Left kidney (tissue), 8 donors: ENCODE measurements at places on chromosomes 1 and 21. TPM values are rescaled to one million over a fixed set of nuclear protein-coding genes. Genes with fewer than 3 reads are reported as not detected.

- DNase-seq: no peak
These were observed 23.5 kb upstream of the CR2 start for GRCh38 chr1:207430602-207431001.

GRCh38 chr21:44535963-44536362 lies 4.0 kb downstream of the KRTAP10-1 start:
- no peak for DNase-seq

DNA sequence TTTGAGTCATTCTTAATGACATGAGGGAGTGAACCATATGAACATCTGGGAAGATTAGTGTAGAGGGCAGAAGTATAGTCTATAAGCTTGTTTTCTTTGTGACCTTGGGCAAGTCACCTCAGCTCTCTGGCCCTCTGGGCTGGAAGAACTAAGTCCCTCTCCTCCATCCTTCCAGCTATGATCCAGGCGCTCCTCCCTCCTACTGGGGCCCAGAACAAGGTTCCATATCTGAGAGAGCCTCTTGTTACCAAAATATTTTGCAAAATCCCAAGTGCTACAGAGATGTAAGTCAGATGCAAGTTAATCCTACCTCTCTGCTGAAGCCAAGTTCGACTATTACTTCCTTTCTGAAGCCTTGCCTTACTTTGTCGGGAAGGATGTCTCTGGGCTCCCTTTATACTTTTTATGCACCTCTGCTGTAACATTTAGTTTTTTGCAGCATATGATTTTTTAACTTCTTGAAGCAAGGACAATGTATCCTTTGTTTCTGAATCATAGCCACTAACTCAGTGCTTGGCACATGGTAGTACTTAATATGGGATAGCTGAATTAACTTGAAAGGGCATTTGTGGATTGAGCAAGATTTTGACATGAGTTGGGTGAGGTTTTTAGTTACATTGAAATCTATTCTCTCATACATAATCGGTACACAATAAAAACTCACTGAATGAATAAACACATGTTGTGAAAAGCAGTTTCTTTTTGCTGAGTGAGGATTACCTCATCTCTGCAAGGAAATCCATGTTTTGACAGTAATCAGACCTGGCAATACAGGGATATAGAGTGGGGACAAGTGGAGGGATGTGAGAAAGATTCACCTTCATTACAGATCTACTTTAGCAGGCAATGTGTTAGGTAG lies 54.7 kb upstream of the BEND5 start:
- DNase-seq: no peak

DNA sequence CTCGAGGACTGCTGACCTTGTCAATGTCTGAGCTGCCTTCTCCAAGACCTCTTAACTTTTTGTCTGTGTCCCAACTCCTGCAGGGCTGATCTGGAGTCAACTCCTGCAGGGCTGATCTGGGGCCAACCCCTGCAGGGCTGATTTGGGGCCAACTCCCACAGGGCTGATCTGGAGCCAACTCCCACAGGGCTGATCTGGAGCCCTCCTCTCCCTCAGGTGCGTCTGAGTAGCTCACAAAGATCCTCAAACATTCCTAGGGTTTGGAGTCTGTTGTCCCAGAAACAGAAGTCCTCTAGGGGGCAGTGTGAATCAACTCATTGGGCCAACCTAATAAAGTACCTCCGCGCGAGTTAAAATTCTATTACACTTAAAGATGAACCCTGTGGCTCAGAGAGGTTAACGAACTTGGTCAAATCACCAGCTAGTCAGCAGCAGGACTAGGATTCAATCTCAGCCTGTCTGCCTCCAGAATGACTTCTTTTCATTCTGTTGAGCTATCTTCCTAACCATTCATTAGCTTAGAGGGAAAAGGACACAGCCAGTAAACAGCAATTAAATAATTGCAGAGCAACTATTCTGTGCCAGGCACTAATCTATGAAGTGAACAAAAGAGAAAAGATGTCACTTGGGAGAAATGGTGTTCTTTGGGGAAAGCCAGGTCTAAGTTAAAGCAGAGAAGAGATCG lies 17.2 kb upstream of the RLF start:
- DNase-seq: peak; percentile 82

GRCh38 chr1:4612991-4613390 lies 41.4 kb upstream of the AJAP1 start:
- no peak for DNase-seq

- DNase-seq: no peak
These were observed 123.2 kb upstream of the TNFSF4 start for GRCh38 chr1:173330149-173330951.

DNA sequence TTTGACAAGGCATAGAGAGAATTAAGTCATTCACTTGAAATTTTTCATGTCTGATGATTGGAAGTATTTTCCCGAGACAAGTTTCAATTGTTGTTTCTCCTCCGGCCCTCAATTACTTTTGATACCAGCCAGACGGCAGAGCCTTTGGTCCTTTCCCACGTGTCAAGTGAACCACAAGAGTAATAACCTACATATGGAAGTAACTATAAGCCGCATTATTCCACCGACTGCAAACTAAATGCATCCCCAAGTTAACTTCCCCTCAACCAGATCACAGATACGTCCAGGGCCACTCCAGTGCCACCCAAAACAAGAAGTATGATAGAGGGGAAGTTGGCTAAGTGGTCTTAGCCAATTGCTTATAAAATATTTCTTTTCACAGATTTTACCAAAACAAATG lies 20.2 kb downstream of the COLGALT2 start:
- no peak for DNase-seq

DNA sequence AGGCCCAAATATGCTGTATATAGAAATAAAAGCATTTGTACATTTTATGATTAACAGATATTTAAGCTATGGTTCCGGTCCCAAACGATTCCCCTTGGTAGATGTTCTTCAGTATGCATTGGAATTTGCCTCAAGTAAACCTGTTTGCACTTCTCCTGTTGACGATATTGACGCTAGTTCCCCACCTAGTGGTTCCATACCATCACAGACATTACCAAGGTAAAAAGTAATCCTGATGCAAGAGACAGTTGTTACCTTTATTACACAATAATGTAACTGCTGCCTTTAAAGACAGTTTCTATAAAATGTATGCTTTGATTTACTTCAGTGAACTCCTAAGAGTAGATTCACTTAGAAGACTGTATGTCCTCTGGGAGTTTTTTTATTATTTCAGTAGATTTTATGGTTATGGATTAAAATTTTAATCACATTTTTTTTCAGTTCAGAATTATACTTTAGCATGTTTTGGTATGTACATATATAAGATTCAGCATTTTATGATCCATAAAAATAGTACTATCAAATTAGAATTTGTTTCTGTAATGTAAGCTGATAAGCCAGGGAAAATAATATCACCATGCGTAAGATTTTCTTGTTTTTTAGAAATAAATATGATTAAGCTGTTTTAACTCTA lies 96.5 kb downstream of the USP25 start:
- DNase-seq: peak; percentile 39

DNA sequence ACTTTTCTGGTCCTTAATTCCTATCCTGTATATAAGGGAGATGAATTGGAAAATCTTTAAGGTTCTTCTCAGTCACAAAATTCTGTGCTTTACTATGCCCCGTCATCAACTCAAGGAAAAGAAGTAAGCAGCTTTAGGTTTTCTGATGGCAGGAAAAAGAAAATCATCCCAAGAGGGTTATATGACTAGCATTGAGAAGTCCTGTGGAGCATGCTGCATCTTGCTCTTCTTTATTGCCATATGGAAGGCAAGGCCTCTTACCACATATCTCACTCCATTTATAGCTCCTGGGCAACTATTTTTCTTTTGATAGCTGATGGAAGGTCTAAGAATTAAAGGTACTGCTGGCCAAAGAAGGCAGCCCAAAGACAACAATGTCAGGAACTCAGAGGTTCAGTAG lies 552.5 kb downstream of the DPYD start:
- no peak for DNase-seq

GRCh38 chr1:241606544-241606943 lies 33.6 kb downstream of the CHML start:
- no peak for DNase-seq

- DNase-seq: no peak
These were observed 28.5 kb downstream of the HUNK start for GRCh38 chr21:31901315-31901714.

- DNase-seq: no peak
These were observed 29.6 kb upstream of the SFPQ start for GRCh38 chr1:35222322-35223083.

DNA sequence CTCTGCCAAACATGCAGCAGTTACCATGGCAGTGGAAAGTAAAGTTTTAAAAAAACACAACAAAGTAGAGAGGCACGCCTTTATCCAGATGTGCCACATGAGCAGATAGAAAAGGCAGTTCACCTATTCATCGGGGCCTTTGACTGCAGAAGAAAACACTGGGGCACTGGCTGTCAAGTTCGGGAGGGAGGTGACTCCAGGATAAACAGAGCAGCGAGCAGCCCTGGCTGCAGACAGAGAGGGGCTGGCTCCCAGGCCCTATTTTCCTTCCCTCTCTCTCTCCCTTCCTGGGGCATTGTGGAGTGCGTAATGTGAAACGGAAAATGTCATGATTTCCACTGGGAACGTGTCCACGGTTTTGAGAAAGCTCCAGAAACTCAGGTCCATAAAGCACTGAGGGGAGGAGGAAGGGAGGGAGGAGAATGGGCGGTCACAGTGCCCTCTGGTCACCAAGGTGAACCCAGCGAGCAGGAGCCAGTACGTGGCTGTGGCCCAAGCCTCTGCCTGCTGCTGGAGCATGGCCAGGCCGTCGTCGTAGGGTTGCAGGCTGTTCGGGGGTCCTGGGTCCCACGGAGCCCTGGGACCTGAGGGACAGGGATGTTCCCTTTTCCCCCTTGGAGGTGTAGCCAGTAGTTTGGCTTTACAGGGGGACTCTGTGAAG lies 114.7 kb upstream of the IRF2BP2 start:
- no peak for DNase-seq

DNA sequence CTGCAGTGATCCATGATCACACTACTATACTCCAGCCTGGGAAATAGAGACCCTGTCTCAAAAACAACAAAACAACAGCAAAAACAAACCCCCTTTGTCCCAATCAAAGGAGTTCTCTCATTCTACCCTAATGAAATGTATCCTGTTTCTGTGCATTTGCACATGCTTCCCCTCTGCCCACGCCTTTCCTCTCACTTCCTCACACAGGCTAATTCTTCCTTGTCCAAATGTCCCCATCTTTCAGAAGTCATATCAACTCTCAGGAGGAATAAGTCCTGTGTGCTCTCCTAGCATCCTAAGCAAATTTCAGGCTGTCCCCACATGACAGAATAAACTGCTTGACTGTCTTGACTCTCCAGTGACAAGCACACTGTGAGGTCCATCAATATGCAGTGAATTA lies 8.1 kb upstream of the ATP1B1 start:
- no peak for DNase-seq

- DNase-seq: no peak
These were observed 18.7 kb upstream of the CLDN8 start for GRCh38 chr21:30234643-30235042.

GRCh38 chr1:94803106-94803505 lies 17.1 kb upstream of the SLC44A3 start:
- DNase-seq: no peak

DNA sequence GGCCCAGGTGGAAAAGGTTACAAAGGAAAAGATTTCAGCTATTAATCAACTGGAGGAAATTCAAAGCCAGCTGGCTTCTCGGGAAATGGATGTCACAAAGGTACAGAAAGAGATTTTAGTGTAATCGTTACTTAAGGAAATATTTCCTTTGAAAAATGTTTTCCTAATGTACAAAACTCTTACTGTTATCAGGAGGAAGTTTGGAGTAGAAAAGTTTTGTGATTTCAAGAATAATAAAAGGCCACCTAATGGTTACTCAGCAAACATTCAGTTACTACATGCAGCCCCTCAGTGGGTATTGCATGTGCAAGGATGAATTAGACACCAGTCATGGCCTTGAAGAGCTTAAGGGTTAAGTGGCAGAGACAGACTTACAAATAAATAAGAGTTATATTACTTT lies 85.2 kb downstream of the SDCCAG8 start:
- DNase-seq: no peak

DNA sequence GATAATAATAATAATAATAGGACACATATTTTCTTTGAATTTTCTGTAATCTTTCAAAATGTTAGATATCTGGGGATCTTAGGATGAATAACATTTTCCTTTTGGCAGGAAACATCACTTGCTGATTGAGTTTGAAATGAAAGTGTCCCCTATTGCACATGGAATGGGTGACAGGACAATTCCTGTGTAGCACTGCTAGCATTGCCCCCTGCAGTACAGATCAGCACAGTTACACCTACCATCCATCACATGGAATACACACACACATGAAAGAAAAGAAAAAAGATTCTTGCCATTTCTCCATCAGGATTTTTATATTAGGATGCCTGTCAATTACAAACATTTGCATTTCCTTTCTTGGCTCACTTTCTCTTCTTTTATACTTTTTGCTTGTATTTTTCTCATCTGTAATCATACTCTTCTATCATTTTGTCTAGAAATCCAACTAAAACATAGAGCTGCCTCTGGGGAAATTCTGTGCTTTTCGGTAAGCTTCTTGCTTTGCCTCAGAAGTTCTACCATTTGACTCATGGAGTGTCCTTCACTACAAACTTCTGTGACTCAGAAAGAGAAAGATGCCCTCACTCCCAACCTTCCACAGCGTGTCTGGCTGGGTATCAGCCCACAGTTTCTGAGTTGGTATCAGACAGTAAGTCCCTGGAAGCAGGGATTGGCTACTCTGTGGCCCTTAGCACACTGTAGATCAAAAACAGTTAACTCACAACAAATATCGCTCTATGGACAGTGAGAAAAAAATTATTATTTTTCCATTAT lies 641.2 kb downstream of the PTPRC start:
- no peak for DNase-seq

GRCh38 chr1:77392486-77392885 lies 110.7 kb downstream of the AK5 start:
- no peak for DNase-seq

DNA sequence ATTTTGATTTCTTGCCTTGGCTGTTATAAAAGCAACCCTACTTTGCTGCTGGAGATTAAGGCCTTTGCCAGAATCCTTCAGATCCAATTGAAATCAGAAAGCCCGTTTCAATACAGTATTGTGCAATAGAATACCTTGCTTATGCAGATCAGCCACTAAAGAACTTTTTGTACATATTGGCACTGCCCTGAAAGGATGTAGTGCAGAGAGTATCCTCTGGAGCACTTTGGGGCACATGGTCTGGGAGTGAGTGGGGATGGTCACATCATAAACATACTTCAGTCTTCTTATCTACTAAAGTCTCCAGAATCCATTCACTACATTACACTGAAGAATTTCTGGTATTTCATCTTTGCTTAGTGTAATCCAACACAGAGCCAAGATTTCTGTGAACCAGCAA lies 189.0 kb downstream of the CENPF start:
- DNase-seq: no peak

GRCh38 chr1:221910222-221910621 lies 168.3 kb upstream of the DUSP10 start:
- no peak for DNase-seq

GRCh38 chr1:11308699-11309224 lies 35.8 kb downstream of the UBIAD1 start:
- DNase-seq: no peak

Gene PPP1R15B
- polyA plus RNA-seq: 44.1 TPM

Gene PADI2
- 2.7 TPM for polyA plus RNA-seq

Gene INAVA
- 33.8 TPM for polyA plus RNA-seq

Gene IPP
- 34.1 TPM for polyA plus RNA-seq

Gene BATF3
- polyA plus RNA-seq: 0.88 TPM

Gene OLFML3
- polyA plus RNA-seq: 131 TPM

Gene HRNR
- 1.0 TPM for polyA plus RNA-seq

Gene ZNF683
- polyA plus RNA-seq: not detected

Gene BRDT
- polyA plus RNA-seq: not detected

Gene PLPP3
- 91.7 TPM for polyA plus RNA-seq

Gene HECTD3
- 37.1 TPM for polyA plus RNA-seq

Gene CYP4B1
- 2.2 TPM for polyA plus RNA-seq

Gene RNU1-4
- polyA plus RNA-seq: 1.9 TPM

Gene CCDC24
- polyA plus RNA-seq: 19.5 TPM

Gene FCRL6
- polyA plus RNA-seq: 0.27 TPM
